ENCODE measurements at places on chromosomes 5 and 9.

DNA sequence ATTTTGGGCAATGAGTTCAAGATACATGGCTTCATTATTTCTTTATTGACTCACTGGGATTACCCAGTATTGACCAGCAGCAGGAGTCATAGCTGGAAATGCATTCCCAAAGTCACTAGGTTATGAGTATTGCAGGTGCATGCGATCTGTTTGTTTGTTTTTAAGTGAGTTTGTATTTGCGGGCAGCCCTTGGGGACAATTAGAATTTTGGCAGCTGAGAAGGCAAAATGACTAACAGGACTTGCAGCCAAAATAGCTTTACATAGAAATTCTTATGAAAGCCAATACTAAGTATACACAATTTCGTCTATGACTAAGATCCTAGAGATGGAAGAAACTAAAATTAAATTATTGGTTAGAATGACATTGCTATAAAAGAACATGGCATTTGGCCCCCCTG lies 18.1 kb upstream of the RGMB start:
- DNase-seq, result no peak

DNA sequence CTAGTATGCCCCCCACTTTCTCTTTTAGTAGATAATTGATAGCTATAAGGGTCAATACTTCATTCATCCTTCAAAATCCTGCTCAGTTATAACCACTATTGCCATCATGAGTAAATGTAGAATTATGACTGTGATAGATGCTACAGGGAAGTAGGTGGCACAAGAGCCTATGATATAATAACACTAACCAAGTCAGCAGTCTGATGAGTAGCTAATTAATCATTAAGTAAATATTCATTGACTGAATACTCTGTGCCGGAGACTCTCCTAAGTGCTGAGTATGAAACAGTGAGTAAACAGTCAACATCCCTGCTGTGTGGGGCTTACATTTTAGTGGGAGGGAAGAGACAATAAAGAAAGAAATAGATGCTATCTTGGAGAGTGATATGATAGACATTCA lies 430.3 kb upstream of the ZNF462 start:
- DNase-seq, result no peak

- DNase-seq, result no peak
Measured at GRCh38 chr5:56358703-56359681, 125.9 kb upstream of the ANKRD55 start.

DNA sequence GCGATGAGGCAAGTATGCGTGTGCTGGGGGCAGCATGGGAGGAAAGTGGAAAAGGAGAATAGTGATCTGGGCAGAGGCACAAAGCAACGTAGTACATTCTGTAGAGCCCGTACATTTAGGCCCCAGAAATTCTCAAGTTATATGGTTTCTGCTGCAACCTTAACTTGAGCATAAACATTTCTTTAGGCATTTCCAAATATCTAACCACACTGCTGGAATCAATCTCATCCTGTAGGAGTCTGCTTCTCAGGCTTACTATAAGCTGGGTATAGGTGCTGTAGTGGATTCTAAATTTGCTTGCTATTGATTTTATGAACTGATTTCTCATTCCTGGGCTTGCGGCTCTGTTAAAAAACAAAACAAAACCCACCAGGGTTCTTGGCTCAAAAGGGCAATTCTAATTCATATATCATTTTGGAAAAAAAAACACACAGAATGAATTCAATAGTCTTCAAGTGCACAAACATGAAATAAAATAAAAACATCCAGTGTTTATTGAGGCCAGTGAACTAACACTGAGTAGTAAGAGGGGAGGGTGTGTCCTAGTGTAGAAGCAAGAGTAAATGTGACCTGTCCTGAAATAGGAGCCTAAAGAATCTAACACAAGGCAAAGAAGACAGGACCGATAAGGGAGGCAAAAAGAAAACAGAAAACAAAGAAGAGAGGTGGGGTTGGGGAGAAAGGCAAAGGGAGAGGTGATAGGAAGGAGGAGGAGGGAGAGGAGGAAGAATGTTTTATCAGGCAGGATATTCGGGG lies 145.5 kb upstream of the LHFPL2 start:
- DNase-seq, result no peak

GRCh38 chr5:142689081-142689480 lies 3.2 kb upstream of the FGF1 start:
- no peak for DNase-seq

DNA sequence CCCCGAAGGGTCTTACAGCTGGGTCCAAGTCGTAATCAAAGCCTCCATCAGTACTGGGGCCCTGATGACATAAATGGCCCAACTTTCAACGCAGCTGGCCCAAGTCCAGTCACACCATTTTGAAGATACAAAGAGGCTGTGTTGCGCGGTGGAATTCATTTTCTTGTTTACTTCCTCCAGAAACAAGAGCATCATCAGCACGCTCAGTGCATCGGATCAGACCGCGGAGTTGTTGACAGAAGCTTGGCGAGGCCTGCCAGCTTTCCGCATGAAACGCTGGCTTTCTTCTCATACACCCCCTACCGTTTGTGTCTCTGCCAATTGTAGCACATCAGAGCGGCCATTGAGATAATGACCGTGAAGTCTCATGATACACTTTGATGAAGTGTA lies 101.7 kb upstream of the SPATA31D4 start:
- DNase-seq, result no peak

- no peak for DNase-seq
Measured at GRCh38 chr9:133780962-133781827, 43.0 kb upstream of the SARDH start.

GRCh38 chr5:61228229-61228628 lies 66.0 kb upstream of the SMIM15 start:
- DNase-seq, result no peak

- DNase-seq, result no peak
Measured at GRCh38 chr5:36111238-36111637, 40.4 kb downstream of the LMBRD2 start.

All from activated T-cell treated with anti-CD3 and anti-CD28 coated beads, Interleukin-2, amount 50 U/mL, for 48 hours (primary cell).